ENCODE measurements at places on chromosomes 6 and 20.

- no peak for DNase-seq
Measured at GRCh38 chr6:26489996-26490964, 9.8 kb upstream of the BTN1A1 start.

DNA sequence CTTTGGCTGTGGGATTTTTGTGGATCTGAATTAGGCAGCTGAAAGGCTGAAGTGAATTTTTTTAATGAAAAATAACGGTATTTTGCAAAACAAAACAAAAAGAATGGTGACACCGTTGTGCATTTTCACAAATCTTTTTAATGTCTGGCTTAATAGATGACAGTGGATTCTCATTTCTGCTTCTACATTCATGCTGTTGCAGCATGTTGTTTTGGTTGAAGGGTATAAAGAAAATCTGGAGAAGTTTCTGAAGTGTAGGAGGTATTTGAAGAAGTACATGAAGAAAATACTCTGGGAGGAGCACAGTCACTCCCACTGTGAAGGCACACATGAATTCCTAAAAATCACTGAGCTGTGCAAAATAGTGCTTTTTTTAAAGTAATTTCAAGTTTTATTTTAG lies 3.1 kb upstream of the MAP3K5 start:
- DNase-seq = no peak

DNA sequence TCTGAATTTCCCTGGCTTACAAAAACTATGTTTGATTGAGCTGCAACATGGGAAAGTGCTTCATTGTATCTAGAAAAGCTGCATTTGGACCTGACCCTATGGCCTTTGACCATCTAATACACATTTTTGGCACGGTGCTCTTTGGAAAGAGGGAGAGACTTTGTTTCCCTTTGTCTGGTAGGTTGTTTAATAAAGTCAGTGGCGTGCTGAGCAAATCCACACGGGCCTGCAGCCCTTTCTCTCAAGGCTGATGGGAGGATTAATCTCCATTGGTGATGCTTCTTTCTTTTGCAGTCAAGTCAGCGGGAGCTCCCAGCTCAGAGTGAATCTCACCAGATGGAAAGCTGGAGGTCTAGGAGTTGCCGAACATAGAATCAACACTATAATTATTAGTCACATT lies 314.7 kb upstream of the CNR1 start:
- no peak for DNase-seq

DNA sequence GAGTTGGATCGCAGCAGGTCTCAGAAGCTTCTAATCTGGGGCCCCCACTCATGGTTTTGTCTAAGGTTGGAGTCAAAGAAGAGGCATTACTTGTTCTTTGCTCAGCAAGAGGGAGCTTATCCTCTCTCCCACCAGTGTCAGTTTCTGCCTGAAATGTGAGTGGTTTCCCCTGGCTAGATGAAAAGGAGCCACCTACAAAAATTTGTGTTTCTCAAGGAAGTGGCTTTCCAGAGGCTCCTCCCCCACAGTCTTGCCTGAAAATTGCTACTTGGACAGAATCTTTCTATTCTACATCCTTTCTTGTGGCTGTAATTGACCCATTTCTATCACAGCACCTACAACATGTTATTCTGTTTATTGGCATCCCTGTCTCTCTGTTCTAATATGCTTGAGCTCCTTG lies 37.9 kb downstream of the SCML4 start:
- no peak for DNase-seq

DNA sequence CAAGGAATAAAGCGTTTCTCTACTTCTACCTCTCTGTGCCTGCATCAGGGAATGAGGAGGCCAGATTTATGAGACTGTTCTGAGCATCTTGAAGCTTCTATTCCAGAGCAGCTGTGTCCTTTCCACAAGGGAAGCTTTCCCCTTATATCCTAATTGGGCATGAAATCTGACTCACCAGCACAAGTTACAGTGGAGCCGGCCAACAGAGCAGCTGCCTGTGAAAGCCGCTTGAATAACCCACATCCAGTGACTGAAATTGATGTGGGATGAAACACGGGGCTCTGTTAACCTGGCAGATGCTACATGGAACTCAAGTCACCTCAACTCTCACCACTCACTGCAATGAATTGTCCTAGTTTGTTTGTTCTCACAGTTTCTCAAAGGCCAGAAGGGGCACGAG lies 400.3 kb downstream of the TFAP2A start:
- no peak for DNase-seq

- DNase-seq = no peak
Measured at GRCh38 chr6:143222310-143222709, 161.6 kb downstream of the AIG1 start.

- DNase-seq = no peak
Measured at GRCh38 chr20:39462416-39462945, 500.3 kb downstream of the DHX35 start.

DNA sequence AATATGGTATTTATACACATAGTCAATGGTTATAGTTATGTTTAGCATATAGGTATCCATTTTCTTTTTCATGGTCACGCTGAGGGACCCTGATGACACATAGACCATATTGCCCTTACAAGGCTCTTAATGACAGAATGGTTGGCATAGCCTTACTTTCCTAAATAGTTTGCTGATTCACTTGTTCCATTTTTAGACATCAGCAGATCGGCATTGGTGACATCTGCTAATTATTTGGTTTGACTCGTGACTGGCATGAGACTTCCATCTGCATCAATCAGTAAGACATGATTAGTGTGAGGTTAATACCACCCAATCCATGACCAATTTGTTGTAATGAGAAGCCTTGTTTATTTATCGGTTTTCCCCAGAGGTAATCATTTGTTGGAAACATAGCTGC lies 309.7 kb downstream of the ALDH8A1 start:
- DNase-seq = no peak

GRCh38 chr6:55141611-55142010 lies 32.7 kb upstream of the HCRTR2 start:
- no peak for DNase-seq

- DNase-seq = no peak
Measured at GRCh38 chr6:133131621-133132465, 109.3 kb upstream of the EYA4 start.

DNA sequence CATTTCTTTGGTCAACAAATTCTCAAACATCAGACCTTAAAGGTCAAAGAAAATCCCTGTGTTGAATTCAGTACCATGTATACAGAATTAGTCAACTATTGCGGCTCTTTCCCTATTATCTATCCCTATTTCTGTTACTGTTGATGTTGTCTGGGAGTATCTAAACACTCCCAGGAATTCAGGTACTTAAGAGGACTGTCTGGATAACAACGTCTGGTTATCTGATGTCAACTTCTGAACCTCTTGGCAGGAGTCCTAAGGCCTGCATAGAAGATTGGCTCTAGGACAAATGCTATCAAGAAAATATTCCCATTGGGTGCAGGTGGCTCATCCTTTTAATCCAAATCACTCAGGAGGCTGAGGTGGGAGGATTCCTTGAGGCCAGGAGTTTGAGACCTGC lies 255.6 kb downstream of the KHDC1L start:
- no peak for DNase-seq

DNA sequence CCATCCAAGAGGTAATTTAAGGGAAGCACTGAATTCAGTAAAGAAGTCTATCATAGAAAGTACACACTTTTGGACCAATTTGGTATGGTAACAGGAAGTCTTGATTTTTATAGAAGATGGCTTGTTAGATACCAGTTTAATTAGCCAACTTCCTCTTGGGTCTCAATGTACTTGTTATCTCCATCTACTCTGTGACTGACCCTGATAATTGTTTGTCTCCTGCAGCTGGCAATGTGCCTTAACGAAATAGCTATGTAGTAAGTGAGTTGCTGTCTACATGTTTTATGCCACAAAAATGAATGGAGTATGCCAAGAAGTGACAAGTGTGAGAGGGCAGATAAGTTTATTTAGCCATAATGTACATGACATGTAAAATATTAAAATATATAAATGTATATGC lies 410.5 kb upstream of the MAN1A1 start:
- DNase-seq = no peak

DNA sequence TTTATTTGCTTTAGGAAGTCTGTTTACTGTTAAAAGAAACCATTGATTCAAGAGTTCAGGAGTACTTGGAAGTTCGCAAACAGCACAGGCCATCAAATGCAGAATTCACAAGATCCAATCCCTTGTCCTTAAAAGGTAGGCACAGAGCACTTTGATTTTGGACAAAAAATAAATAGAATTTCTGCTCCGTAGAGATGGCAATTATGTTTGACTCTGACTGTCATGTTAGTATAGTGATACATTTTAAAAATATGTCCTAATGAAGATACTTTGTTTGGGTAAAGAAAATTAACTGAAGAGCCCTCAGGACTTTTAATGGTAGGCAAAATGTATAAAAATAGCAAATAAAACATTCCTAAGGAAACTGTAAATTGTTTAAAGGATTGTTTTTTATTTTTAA lies 113.1 kb downstream of the JAG1 start:
- no peak for DNase-seq

DNA sequence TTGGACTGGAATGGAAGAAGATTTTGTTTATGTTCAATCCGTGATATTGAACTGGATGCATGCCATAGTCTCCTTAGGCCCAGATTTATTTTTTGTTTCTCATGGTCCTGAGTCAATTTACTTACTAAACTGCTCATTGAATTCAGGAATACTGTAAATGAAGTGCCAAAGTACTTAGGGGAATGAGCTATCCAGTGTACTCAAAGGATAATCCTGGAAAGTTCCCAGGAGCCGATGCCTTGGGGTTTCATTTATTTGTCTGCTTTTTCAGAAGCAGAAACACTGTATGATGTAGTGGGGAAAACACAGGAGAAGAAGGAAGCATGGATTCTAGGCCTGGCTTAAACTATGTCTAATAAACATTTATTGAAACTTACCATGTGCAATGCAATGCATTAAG lies 56.1 kb upstream of the THEMIS start:
- DNase-seq = no peak

- no peak for DNase-seq
Measured at GRCh38 chr6:25239059-25239458, 40.1 kb upstream of the CARMIL1 start.

GRCh38 chr20:21836346-21836745 lies 130.9 kb downstream of the PAX1 start:
- no peak for DNase-seq

DNA sequence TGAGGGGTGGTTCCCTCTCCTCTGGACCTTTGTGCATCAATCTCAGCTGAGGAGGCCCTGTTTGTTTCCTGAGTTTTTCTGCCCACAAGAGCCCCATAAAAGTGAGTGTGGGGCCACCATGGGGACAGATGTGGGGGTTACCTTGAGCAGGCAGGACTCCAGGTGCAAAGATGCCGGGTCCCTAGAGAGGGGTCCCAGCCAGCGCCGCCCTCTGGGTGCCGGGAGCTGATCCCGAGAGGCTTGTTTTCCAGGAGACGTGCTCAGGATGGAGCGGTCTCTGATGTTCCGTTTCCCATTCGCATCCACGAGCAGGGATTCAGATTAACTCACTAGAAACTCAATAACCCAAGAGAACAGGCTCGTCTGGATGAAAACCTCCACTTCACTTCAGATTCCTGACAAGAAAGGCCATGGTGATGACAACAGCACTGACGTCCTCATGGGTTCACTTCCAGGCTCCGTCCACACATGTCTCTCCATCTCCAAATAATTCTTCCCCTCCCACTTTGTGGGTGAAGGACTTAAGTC lies 21.9 kb downstream of the MYT1 start:
- no peak for DNase-seq

DNA sequence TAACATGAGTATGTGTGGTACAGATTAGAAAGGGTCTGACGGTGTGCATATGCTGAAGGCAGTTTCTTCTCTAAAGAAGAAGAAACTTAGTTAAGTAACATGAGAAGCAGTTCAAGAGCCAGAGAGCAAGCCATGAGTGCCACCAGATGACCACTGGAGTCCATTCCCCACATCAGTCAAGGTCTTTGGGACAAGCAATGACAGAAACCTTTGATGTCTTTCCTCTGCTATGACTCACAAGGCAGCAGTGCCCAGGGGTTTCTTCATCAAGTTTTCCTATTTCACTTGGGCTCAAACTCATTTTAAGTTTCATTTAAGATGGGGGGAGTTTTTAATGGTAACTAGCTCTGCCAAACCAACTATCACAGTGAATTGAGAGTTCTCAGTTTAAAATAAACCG lies 303.8 kb upstream of the TBX18 start:
- DNase-seq = no peak

GRCh38 chr6:107479089-107479690 lies 10.7 kb upstream of the SOBP start:
- DNase-seq = no peak

- DNase-seq = no peak
Measured at GRCh38 chr6:167798453-167798852, 28.3 kb upstream of the AFDN start.

DNA sequence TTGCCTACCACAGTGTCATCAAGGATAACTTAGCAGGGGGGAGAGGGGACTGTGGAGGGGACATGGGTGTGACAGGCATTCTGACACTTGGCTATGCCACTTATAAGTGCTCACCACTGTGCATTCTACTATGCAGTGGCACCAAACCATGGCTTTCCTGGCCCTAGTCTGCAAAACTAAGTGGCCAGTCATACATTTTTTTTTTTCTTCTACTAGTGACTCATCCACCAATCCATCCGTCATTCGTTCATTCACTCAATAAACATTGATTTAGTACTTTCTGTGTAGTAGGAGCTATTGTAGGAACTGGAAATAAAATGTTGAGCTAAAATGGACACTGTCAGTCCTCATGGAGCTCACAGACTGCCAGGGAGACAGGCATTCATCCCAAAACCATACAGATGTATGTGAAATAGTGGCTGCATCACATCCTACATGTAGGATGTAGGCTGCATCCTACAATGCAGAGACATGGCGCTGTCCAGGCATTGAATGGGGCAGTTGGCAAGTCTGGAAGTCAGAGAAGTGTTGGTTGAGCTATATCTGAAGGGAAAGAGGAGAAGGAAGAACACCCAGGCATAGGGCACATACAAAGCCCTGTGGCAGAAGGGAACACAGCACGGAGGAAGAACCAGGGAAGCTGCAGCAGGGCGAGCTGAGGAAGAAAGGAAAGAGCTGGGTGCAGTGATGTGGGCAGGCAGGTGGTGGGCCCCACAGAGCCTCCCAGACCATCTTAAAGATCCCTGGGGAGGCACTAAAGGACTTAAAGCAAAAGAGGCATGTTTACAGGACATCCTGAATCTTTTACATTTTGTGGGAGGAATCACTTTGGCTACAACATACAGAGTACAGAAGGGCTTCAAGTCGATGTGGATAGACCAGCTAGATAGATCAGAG lies 224.4 kb downstream of the UST start:
- no peak for DNase-seq

GRCh38 chr20:47031004-47031403 lies 136.4 kb downstream of the EYA2 start:
- DNase-seq = no peak

DNA sequence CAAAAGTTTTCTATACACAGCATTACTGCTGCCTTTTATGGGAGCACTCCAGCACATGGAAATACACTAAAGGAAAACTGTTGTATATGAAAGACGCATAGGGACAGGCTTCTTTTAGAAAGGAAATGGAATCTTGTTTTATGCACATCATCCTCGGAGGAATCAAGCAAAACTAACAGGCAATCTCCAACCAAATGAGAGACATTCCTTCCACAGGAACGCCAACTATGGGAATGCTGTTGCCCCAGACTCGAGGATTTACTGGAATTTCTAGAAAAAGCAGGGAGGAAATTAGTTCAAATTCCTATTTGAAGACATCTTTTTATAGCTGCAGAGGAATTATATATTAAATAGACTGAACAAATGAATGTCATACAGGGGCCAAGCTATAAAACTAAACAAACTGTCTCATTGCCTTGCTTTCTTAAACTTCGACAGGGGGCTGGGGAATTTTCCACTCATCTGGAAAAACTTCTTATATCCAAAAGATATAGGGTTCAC lies 52.2 kb downstream of the LYRM4 start:
- no peak for DNase-seq

- DNase-seq = no peak
Measured at GRCh38 chr6:25025248-25025918, 89.6 kb upstream of the RIPOR2 start.

GRCh38 chr6:22668307-22668706 lies 98.9 kb downstream of the HDGFL1 start:
- no peak for DNase-seq

Data from stimulated activated CD8-positive, alpha-beta memory T cell treated with anti-CD3 and anti-CD28 coated beads, Interleukin-15, amount 100 ng/mL, for 24 hours (primary cell).